ENCODE measurements at places on chromosomes 12 and 14. TPM values are rescaled to one million over a fixed set of nuclear protein-coding genes. Genes with fewer than 3 reads are reported as not detected.

GRCh38 chr14:53236708-53237107 is 83.6 kb upstream of the DDHD1 start:
- DNase-seq = no peak

DNA sequence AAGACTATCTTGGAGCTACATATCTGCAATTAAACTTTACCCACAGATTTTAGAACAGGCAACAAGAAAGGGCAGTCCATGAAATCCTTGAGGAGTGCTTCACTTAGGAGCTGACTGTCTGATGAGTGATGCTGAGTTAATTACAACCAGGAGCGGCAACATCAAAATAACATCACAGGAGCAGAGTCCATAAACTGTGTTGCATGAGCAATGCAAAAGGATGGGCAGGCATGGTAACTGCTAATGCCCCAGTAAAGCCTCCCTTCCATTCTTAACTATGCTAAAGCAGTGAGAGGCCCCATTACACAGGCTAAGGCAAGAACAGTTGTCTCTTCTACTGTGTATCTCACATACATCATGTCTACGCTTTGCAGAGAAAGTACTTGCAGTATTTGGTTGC is 156.6 kb downstream of the PAX9 start:
- no peak for DNase-seq

DNA sequence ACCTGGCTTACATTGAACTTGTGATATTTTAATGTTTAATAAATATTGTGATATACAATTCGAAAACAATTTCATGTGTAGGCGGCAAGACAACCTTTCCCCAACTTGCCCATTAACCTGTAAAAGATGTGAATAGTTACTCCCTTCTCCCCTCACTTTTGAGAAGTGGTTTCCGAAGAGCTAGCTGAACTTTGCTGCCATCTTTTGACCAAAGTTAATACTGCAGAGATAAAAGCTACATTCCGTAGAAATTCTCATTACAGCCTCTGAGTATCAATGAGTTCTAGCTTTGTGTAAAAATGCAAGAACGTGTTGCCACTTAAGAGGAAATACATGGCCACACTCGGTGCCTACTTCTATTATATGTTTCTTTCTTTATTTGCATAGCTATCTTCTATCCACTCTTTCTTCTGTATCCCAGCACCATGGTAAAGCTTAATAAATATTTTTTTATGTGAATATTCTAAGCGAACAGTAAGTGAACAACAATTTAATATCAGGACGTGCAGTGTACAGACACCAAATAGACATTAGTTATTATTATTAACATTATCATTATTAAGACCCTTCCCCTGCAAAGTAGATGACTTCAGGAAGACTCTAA is 105.1 kb upstream of the TMEM260 start:
- DNase-seq = no peak

- DNase-seq = peak; percentile 36
Measured at GRCh38 chr12:27244689-27245488, 803 bp downstream of the STK38L start.

DNA sequence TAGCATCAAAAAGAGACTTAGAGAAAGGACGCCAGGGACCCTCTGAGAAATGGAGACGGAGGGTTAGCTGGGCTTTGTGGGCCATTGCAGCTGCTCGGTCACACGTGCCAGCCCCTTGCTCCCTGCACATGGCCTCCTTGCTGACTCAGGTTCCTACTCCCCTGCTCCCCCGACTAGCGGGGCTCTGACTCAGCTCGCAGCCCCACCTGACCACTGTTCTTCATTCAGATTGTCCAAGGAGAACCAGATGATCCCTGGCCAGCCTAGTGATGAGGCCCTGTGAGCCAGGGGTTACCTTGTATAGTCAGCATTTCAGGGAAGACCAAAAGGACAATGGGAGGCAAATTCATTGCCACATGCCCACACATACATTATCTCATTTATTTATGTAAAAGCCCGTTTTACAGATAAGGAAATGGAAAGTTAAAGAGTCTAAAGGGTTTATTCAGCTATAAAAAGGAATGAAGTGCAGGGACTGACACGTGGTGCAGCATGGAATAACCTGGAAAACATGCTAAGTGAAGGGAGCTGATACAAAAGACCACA is 103.4 kb downstream of the LGMN start:
- DNase-seq = no peak

TTC6 gene
- total RNA-seq = 0.08 TPM

COQ10A gene
- 13.8 TPM for total RNA-seq

IFNG-AS1 gene
- total RNA-seq = not detected

SIX6 gene
- total RNA-seq = not detected
